ENCODE measurements at places on chromosomes 11 and 22.

- no peak for DNase-seq
Observed at GRCh38 chr11:117523680-117524079, 196.0 kb downstream of the CEP164 start.

- no peak for DNase-seq
Observed at GRCh38 chr11:89625171-89625570, 84.9 kb upstream of the TRIM77 start.

GRCh38 chr11:128893578-128894285 lies 2.6 kb downstream of the KCNJ5 start:
- no peak for DNase-seq

DNA sequence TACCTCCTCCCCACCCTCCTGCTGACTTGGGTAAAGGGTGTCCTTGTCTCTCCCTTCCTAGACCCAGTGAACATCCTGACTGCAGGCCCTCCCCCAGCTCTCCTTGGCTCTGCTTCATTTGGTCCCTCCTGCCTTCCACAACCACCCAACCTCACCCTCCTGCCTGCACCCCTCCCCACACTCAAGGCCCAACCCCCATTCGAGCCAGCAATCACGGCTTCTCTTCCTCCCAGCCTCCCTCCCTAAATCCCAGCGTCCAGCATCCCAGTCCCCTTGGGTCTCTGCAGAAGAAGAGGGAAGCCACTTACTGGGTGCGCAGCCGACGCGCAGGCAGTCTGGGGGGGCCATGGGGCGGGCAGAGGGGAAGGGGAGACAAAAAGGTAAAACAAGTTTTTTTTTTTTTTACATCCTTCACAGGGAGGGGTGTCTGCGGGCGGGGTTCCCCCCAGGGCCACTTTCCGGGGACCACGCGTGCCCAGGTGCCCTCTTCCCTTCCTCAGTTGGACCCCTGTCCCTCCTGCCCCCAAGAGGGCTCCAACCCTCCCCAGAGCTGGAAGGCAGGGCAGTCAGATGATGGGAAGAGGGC lies 62.5 kb downstream of the SLC22A12 start:
- DNase-seq: no peak

DNA sequence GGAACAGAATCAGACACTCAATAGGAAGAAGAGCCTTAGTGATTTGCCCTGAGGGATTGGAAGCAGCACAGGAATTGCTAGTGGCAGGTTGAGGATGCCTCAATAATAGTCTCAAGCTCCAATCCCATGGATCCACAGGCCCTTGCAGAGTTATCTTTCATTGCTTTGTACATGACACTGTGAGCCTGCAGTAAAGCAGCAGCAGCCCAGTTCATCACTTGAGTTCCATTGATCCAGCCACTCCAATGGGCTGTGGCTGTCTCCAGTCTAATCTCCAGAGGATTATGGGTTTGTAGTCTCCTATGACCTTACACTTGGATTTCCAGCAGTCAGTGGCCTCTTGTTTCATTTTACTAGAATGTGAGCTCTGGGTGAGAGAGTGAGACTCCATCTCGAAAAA lies 45.4 kb downstream of the AAMDC start:
- no peak for DNase-seq

DNA sequence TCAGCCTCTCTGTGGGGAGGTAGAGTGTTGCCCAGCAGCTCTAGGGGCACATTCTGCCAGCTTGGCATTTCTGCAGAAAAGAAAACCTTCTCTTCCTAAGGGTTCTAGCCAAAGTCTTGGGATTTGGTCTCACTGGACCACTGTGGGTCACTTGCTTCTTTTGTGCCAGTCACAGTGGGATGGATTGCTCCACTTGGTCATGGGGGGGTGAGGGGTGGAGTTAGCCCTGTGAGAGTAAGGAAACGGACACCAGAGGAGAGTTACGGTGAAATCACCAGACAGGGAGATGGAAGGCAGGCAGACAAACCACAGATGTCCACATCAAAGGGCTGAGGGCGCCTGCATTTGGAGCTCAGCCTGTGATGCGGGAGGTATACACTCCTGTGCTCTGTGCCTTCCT lies 10.8 kb downstream of the SGSM1 start:
- no peak for DNase-seq

DNA sequence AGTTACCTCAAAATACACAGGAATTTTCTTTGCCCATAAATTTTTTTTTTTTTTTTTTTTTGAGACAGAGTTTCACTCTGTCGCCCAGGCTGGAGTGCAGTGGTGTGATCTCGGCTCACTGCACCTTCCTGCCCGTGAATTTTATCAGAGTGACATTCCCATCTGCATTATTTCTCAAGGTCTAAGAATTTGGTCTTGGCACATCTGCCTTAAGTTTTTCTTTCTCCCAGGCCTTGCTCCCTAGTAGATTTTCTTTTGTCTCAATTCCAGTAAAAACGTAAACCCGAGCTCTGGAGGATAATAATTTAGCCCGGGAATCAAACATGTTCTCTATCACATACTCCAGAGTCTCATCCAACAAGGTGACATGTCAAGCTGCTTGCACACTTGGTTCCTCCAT lies 12.4 kb downstream of the TRIM6 start:
- no peak for DNase-seq

- no peak for DNase-seq
Observed at GRCh38 chr11:6745465-6746015, 26.2 kb downstream of the OR2AG2 start.

DNA sequence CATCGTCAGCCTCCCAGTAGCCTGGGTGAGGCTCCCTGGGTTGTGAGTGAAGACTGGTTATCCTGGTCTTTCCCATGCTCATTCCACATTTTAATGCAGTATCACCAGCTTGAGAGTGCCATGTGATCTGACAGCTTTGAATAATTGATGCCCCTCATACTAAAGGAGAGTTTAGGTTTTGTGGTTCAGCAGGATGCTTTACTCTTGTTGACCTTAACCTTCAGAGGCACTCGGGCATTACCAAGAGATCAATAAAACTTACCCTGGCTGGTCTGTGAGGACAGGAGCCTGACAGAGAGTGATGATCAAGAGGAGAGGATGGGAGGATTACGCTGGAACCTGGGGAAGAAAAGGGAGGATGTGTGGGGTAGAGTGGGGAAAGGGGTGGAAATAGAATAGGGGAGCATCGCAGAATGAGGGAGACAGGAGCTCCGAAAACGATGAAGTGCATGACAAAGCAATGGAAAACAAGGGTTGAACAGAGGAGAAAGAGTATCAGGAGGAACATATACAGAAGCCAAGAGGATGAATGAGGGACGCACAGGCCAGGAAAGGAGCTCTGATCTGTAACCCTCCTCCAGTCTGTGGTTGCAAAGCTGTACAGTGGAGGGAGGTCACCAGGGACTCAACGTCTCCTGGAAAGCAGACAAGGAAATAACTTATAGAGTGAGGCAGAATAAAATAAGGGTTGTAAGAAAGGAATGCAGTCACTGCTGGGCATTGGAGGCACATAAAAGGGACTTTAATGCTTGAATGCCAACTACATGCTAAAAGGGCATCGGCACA lies 594.5 kb downstream of the NTM start:
- DNase-seq: no peak

DNA sequence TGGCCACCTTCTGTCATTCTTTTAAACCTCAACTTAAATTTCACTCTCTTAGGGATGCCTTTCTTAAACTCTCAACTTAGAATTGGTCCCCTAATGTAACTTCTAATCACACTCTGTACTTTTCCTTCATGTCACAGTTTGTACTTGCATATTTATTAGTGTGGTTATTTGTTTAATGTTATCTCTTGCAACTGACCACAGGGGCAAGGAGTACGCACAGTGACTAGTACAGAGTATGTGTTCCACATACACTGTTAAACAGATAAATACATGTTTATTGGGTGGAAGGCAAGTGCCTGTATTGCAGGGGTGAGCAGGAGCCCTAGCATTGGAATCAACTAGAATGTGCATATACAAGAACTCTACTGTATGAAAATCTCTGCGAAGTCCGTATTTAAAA lies 554.0 kb downstream of the INSC start:
- no peak for DNase-seq

DNA sequence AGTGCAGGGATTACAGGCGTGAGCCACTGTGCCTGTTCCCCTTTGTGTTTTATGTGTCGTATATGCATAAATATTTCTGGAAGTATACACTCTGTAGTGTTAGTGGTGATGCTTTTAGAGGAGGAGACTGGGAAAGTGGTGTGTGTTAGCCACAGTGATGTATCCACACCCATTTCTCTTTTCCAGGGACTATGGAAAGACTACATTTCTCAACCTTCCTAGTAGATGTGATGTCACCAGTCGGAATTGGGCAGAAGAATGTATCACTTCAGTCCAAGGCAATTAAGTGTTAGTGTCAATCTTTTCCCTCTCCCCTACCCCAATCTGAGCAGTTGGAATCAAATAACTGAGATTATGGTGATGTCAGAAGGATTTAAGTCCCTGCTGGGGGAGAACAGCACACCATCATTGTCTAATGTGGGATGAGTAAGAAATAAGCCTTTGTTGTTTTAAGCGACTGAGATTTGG lies 5.8 kb upstream of the ATG16L2 start:
- no peak for DNase-seq

GRCh38 chr11:13538044-13538443 lies 42.2 kb upstream of the PTH start:
- no peak for DNase-seq

DNA sequence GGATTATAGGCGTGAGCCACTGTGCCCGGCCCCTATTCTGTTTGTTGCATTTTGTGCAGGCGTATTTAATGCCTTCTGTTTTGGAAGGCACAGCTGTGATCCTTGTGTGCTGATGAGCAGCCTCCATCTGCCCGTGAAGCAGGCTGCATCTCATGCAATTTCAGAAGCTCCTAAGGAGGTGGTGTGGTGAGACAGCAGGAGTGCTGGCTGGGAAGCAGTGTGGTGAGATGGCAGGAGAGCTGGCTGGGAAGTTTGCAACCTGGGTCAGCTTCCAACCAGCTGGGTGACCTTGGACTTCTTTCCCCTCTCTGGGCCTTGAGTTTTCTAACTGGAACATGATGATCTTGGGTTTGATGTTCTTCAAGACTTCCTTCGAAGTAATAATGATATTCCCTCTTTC lies 525.1 kb downstream of the TBC1D22A start:
- no peak for DNase-seq

- no peak for DNase-seq
Observed at GRCh38 chr22:50138041-50138440, 32.5 kb upstream of the PANX2 start.

GRCh38 chr22:30825711-30826505 lies 131.2 kb downstream of the OSBP2 start:
- no peak for DNase-seq

GRCh38 chr11:7696424-7696823 lies 9.9 kb downstream of the OVCH2 start:
- no peak for DNase-seq

GRCh38 chr11:106524436-106524835 lies 447.0 kb downstream of the AASDHPPT start:
- DNase-seq: no peak

- DNase-seq: no peak
Observed at GRCh38 chr22:48806227-48806781, 1021.4 kb downstream of the BRD1 start.

DNA sequence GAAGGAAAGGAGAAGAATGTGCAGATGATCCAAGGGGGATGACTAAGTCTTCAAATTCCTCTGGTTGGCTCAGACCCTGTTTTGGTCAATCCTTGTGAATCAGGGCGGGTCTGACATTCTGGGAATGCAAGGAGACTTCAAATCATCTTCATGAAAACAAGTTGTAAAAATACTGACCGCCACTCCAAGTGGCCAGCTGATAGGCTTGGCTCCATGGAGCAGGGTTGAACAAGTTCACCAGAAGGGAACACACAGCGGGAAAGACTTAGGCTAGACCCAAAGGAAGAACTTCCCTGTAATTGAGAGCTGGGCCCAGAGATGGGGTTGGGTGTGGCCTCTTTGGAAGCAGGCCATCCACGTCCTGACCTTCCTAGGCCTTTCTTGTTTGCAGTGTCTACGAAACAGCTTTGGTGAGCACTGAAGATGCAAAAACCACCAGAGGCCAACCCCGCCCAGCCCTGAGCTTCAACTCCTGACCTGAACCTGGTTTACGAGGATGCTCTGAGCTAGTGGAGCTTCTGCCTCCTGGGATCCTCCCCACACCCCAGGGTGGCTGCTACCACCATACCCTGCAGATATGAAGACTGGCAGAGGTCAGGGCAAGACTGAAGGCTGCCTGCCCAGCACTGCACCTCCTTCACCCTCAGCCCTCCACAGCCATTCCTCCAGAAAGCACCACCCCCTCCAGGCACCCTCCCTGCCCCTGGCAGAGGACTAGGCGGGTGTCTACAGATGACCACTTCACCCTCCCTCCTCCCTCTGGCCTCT lies 26.1 kb downstream of the GDPD5 start:
- no peak for DNase-seq

All from germinal center (tissue), 1 donor.